Nucleus accumbens (tissue), 56 donors: ENCODE measurements at places on chromosomes 1 and 21.

DNA sequence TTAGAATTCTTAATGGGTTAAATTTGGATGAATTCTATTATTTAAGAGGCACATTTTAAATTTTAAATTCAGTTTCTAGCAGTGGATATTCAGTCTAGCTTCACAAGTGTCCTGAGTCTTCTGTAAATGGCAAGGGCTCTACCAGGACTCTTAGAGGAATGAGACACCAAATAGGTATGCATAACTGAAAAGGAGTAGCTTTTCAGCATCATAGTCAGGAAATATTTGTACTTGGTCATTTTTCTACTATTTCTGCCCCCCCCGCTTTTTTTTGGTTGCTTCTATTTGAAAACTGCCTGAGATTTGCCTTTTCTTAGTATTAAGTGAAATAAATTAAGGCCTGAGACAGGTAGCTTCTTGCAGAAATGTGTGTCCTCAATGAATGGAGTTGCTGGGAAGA, 80.2 kb downstream of the MAST2 start:
- DNase-seq: no peak

GRCh38 chr21:41537356-41537755, 29.4 kb upstream of the TMPRSS2 start:
- no peak for DNase-seq

DNA sequence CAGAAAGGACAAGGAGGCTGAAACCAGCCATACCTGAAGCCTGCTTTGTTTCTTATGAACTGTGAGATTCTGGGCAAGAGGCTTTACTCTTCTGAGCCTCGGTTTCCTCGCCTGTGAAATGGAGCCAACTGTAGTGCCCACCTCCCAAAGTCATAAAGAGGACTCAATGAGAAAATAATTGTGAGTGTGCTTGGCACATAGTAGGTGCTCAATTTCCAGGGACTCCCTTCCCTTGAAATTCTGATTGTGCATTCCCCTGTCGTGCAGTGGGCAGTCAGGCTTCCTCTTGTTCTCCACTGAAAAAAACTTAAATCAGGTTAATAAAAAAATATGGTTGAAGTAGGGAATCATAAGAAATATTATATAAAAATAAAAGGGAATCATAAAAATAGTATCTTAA, 37.5 kb upstream of the RUNX3 start:
- no peak for DNase-seq

- peak; percentile 32 for DNase-seq
Observed at GRCh38 chr1:241077386-241078147, 279.4 kb downstream of the RGS7 start.

DNA sequence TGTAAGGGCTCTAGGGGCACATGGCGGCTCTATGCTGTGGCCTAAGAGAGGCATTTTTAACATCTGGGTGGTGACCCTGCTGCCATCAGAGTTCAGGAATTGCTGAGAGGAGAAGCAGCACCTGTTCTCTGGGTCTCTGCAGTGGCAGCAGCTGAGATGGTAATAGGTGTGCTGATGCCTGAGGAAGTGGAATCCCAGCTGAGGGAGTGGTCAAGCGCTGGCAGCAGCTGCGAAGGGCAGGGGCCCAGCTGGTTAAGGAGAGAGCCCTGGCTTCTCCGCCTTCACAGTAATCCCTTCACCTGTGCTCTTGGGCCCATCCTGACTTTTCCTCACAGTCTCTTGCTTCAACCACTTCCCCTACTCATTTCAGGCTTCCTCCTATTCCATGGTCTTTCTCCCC, 39.8 kb downstream of the GJA5 start:
- no peak for DNase-seq

GRCh38 chr1:172356620-172357019, 63.9 kb upstream of the C1orf105 start:
- DNase-seq: no peak

- DNase-seq: no peak
Observed at GRCh38 chr1:204307334-204307883, 52.3 kb downstream of the PLEKHA6 start.

DNA sequence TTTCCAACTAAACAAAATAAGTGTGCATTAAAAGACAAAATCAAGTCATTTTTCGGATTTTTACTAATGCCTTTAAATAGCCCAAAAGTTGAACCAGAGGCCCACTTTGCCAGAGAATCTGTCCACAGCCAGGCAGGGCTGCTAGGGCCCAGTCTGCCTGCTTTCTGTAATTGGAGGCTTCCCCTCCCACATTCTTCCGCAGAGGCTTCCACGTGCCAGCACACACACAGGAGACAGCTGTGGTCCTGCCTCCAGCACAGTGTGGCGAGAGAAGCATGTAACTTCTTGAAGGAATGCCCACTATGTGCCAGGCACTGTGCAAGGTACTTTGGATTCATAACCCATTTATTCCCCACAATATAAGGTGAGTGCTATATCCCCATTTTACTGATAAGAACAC, 11.3 kb upstream of the PDZK1IP1 start:
- DNase-seq: no peak

DNA sequence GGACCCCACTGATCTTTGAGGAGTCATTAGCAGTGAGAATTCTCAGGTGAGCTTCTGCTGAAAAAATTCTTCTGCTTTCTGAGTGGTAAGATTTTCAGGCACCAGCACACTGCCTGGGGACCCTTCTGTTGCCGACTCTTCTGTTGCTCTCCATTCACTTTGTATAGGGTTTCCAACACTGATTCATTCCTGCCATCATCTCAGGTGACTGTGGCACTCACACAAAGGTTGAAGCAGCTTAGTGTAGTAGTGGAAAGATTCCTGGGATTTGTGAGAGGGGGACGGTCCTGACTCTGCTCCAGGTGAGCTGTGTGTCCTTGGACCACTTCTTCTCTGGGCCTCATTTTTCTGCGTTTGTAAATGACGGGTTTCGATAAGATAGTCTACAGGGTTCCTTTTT, 9.4 kb downstream of the UTP11 start:
- DNase-seq: no peak
